ENCODE measurements at places on chromosomes 13 and 19.

DNA sequence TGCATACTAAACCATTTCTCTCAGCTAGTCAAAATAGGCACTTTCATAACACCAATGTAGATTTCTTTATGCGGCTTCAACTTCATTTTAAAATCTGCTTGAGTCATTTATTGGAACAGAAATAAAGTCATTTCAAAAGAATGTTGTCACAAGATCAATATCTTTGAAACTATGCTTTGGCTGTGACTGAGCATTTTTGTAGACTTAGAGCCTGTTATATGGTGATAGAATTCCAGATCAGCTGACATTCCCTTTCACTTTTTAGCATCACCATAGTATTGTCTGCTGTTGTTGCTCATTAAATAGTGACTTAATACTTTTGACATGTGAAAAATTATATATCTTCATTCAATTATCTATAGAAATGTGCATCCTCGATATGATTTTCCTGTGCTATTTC, 279.2 kb upstream of the PRR20A start:
- DNase-seq, result no peak

- DNase-seq, result peak; percentile 38
These were observed 3.2 kb downstream of the MIDN start for GRCh38 chr19:1251330-1252220.

GRCh38 chr13:75071796-75072195, 410.2 kb downstream of the TBC1D4 start:
- no peak for DNase-seq

DNA sequence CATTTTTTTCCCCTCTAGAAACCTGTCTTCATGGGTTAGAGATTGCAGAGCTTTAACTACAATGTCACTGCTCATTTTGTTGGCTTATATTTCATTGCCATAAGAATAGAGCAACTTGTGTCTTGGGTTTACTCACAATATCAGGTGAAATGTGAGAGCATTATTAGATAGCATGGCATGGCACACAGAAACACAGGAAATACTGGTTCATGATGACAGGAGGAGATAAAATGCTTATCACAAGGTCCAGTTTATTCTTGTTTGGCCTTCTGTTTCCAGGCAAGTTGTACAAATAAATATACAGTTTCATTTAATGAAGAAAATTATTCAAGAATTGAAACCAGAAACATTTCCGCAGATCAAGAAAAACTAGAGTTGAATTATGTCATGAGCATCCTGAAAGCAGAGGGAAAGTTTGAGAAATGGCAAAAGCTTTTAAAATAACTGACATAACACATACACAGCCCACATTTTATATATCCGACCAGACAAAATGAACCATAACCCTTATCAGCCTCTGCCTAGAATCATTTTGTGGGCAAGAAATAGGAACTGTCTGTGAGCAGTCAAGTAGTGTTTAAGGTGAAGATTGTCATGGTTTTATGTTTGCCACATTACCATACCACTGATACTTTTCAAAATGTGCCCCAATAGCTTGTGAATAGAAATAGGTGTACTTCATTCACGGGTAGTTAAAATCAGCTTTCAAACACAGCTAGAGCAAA, 297.9 kb upstream of the ARGLU1 start:
- no peak for DNase-seq

Data from HEK293T (cell line).